ENCODE measurements at places on chromosomes 7 and 10.

DNA sequence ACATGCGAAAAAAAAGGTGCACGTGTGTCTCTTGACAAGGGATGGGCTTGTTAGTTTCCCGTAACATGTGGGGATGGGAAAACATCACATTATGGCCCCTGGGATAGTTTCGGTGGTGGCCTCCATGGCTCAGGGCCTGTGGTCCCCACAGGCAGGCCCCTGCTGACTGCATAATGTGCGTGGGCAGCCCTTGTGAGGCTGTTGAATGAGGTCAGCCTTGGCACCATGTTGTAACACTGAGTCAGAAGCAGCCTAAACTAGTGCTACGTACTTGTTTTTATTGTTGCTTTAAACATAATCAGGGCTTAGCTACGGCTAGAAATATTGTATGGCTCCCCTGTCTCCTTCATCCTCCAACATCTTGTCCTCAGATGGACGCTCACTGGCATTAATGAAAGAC is 80.6 kb downstream of the BEND7 start:
- DNase-seq, result no peak

GRCh38 chr10:31624611-31625010 is 304.0 kb downstream of the ARHGAP12 start:
- no peak for DNase-seq

GRCh38 chr7:59079-60016 is 133.0 kb upstream of the FAM20C start:
- no peak for DNase-seq

GRCh38 chr7:40199076-40199802 is 64.4 kb downstream of the SUGCT start:
- DNase-seq, result no peak

- DNase-seq, result no peak
These were observed at the start of gene SYNPO2L for GRCh38 chr10:73655990-73656298. Gene SYNPO2L, minus strand, starts transcription at chr10:73656029. Its CDS starts 107 bp downstream, at chr10:73655922.

GRCh38 chr10:31051703-31052102 is 20.0 kb upstream of the ZNF438 start:
- DNase-seq, result no peak

DNA sequence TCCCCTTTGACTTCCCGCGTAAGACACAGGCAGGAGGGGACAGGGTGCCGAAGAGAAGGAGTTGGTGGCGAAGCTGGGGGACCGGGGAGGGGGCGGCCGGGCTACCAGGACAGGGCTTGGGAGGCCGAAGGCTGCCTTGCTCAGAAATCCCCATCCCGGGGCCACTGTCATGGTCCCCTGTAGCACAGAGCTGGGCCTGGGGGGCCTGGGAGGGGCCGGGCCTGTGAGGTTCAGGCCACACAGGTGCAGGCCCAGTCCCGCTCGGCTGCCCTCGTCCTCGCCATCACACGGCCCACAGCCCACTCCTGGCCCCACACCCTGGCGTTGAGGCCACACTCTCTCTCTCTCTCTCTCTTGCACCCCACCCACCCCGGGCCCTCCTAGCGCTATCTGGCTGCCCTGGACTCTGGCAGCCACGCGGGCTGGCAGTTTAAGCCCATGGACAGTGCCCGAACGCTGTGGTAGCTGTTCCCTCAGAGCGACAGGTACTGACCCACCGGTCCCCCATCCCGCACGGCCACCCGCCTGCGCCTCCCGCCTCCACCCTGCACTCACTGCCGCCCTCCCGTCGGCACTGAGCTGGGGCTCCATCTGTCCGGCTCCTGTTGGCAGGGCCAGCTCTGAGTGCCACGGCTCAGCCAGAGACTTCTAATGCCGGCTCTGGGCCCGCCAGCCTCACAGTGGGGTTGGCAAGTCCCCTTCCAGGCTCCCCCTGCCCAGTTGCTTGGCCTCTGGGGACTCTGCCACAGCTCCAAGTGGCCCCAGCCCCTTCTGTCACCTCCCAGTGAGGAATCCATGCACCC is 28.0 kb downstream of the TTYH3 start:
- DNase-seq, result no peak

DNA sequence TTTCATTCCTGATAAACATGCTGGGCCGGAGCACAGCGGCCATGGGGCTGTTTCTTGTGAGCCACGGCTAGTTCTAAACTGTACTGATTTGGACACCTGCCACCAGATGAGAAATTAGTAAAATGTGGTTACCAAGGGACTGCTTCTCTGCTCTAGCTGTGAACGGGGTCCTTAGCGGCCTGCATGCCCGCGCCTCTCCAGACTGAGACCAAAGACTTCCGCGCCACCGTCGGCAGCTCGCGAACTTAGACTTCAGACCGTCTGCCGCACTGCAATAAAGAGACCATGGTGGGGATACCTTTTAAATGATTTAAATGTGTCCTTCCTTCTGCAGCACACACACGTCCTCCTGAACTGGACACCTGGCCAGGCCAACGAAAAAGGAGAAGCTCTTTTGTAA is 116.4 kb downstream of the BMS1 start:
- DNase-seq, result no peak

GRCh38 chr10:127468632-127469031 is 80.5 kb upstream of the NPS start:
- DNase-seq, result no peak

DNA sequence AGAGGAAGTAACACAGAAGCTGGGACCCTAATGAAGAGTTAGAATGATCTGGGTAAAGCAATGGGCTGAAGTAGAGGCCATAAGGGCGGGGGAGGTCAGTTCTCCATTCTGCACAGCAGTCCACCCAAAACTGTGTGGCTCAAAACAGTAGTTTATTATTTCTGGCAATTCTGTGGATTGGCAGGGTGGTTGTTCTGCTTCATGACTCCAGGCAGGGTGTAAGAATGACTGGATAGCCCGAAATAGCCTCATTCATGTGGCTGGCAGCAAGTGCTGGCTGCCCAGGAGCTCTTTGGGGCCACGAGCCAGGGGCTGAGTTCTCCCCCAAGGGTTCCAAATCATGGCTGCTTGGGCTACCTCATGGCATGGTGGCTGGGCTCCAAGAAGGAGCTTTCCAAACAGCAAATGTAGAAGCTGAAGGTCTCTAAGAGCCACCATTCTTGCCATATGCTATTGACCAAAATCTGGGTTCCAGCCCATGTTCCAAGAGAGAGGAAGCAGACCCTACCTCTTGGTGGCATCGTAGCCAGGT is 315.1 kb upstream of the C7orf33 start:
- DNase-seq, result no peak

DNA sequence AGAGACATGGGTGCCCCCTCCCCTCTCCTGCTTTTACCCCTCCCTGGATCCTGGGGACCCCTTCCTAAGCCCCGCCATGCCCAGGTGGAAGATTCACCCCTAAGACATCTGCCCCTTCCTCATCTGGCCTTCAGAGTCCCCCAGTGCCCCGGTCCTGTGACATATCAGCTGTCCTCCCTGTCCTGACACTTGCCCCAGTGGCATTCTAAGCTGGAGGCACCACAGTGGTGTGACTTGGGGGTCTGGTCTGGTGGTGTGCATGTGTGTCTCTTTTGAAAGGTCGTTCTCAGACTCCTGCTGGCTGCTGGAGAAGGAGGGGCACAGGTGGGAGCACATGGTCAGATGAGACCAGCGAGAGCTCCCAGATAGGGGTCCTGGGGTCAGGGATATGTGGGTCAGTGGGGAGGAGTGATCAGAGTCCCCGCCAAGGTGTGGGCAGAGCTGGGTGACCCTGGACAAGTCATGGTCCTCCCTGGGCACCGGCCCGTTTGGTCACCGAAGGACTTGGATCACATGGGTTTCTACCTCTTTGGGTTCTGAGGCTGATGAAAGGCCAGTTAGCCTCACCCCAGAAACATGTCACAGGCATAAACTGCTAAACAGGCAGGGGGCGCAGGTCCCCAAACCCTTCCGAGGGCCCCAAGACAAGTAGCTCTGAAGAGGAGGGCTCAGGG is 645 bp upstream of the TFR2 start:
- no peak for DNase-seq

GRCh38 chr7:26928703-26929347 is 64.4 kb upstream of the SKAP2 start:
- DNase-seq, result no peak

GRCh38 chr10:69218831-69219230 is 1.3 kb upstream of the HKDC1 start:
- no peak for DNase-seq

DNA sequence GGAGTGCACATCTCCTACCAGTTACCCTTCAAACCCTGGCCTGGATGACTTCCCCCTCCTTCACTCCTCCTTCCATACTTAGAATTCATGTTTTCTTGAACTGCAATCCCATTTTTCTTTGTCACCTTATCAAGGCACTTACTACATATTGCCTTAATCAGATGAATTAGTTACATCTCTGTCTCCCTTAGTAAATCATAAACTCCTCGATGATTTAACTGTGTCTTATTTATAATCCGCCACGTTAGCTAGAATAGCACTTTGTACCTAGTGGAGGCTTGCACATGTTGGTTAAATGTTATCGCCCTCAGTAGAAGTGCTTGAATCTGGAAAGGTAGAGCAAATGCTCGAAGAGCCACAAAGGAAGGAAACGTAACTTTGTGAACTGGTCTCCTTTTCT is 94.7 kb upstream of the RAB11FIP2 start:
- no peak for DNase-seq

GRCh38 chr7:155709453-155709852 is 65.0 kb downstream of the RBM33 start:
- DNase-seq, result no peak

GRCh38 chr7:99452541-99452940 is 13.4 kb downstream of the ATP5MF start:
- DNase-seq, result no peak

- DNase-seq, result no peak
These were observed 367.2 kb upstream of the GALNT17 start for GRCh38 chr7:70764701-70765208.

GRCh38 chr10:75407713-75408508 is 6.3 kb upstream of the ZNF503 start:
- DNase-seq, result no peak

GRCh38 chr7:153370092-153370491 is 610.5 kb downstream of the ACTR3B start:
- no peak for DNase-seq
